ENCODE measurements at places on chromosomes 2 and 18. TPM values are rescaled to one million over a fixed set of nuclear protein-coding genes. Genes with fewer than 3 reads are reported as not detected.

Gene IL1RL2
- 1.2 TPM for total RNA-seq

Gene STEAP3
- total RNA-seq: 19.4 TPM

Gene NT5C1B
- not detected for total RNA-seq

Gene CYP27C1
- 0.12 TPM for total RNA-seq

GRCh38 chr2:26335231-26335630 is 10.7 kb upstream of the SELENOI start:
- DNase-seq: no peak

Gene FBXO48
- total RNA-seq: 2.1 TPM

DNA sequence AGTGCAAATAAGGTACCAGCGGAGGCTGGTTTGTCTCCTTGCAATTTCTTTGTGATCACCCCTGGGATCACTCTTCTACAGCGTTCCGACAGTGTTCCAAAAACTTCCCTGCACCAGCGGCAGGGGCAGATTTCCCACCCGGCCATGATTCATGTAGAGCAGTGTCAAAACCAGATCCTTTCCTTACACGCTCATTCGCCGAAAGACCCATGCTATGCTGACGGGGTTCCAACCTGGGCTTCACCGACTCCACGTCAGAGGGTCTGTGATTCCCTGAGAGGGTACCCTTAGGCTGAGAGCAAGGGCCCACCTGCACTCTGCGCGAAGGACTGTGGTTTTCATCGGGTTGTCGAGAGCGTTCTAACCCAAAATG is 423 bp upstream of the TTC27 start:
- DNase-seq: peak; percentile 36

Gene ACADL
- 0.22 TPM for total RNA-seq

Gene VWA3B
- 3.9 TPM for total RNA-seq

DNA sequence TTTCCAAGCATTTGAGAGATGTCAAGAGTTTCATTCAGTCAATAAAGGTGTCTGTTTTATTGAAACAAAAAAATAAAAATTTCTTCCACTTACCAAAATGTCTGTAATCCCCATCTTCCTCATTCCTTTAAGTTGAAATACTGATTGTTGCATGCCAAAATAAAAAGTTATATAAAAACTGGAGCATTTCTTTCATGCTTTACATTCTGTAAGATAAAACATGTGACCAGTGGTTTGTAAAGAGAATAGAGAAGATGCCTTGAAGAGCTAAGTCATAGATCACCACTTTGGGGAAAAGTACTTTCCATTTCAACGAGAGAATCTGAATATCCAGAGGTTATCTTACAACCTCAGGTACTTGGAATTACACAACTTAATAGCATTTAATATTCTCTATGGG is 35.9 kb upstream of the MYO1B start:
- DNase-seq: no peak

Data from left colon (tissue), 2 donors.